Activated T-cell treated with anti-CD3 and anti-CD28 coated beads, Interleukin-2, amount 50 U/mL, for 4 hours (primary cell): ENCODE measurements at places on chromosomes 7 and 10.

- no peak for DNase-seq
These were observed 246.2 kb upstream of the SEMA3C start for GRCh38 chr7:81165070-81165469.

- DNase-seq = no peak
These were observed 201.4 kb downstream of the PTEN start for GRCh38 chr10:88064608-88065382.

DNA sequence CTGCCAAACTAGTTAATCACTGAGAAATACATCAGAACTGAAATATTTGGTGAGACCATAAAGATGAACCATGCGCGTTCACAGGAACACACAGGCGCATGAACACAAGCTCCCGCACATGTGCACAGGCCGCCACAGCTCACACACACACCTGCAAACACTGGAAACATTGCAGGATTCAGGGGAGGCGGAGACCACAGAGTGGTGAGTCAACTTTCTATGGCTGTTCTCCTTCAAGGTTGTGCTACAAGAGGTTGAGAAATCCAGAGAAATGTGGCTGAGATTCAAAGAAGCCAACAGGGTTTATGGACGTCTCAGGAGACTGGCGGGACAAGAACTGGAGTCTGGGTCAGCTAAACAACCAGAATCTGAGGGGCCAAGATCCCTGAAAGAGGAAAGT lies 17.8 kb downstream of the ESYT2 start:
- DNase-seq = peak; percentile 58

DNA sequence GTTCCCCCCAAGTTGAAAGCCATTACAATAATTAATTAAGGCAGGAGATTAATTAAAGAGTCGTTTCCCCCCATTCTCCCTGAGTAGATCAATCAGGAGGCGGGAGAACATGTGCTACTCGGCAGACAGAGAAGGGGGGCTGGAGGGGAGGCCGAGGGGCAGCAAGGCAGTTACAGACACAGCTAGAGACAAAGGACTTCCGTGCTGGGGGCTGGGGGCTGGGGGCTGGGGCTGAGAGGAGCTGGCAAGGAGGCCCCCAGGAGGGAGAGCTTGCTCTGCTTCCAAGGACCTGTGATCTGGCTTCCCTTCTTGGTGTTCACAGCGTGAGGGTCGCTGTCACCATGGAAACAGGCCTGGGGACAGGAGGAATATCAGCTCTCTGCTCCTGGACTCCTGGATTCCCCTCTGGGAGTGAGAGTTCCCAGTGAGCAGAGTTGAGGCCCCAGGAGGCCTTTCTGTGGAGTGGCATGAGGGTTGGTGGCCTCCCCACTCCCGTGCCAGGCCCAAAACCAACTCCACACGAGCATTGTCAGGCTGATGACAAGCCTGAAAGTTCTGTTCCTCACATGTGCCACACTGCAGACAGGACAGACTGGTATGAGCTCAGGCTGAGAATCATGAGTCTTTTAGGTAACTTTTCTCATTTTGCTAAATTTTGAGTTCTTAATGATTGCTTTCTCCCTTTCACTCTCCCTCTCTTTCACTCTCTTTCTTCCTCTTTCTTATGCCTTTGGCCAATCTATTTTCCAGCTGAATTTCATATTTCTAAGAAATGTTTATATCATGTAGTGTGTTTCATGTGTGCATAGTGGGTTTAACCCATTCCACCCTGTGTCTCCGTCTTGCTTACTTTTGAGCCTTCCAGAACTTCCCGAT lies 16.4 kb downstream of the FAM241B start:
- no peak for DNase-seq

DNA sequence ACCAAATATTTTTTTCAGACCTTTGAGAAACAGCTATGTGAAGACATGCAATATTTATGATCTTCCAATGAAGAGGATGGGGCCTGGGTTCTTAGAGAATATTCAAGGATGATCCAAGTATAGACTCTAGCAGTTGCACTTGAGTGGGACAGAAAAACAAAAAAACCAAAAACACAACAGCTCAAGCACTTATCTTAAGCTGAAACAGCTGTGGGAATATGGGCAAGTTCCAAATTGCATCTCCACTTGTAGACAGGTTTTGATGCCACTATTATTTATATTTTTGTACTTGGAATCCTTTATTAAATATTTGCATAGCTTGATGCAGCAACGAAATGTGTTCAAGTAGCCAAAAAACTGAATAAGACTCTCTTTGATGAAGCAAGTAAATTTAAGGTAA lies 2.2 kb upstream of the PDK4 start:
- DNase-seq = no peak

- no peak for DNase-seq
These were observed 366.6 kb upstream of the PFKP start for GRCh38 chr10:2700626-2701305.

DNA sequence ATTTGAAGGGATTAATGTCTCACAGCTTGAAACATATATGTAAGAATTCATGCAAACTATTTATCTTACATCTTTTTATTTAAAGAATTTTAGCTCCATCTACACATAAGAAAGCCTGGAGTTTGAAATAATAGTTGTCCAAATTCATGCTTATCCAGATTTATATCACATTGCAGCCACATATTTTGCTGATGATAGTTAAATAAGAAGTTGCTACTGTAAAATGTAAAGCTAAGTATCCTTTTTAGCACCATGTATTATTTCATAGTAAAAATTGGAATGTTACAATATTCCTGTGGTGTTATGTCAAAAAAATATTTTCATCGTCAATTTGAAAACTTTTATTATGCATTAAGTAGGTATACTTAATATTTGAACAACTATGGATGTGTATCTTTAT lies 27.3 kb upstream of the UMAD1 start:
- no peak for DNase-seq

DNA sequence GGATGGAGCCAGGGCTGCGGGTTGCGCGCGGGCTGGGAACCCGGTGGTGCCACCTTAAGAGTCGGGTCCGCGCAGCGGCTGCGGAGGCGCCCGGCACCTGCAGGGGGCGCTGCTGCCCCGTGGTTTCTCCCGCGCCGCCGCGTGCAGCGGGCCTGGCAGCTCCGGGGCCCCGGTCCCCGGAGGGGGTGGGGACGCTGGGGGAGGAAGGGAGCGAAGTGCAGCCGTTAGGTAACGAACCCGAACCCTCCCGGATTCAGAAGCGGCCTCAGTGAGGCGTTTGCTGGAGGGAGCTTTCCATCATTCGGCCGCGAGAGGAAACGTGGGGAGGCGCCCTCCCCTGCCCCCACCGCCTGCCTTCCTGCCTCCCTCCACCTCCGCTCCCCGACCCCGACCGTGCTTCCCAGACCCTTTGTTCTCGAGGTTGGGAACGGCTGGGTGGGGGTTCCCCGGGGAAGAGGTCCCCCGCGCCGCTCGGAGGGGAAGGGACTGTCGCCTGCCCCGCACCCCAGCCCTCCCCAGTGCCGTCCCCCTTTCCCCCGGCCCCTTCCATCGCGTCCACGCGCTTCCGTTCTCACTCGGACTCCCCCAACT lies 29.6 kb downstream of the SKIDA1 start:
- peak; percentile 88 for DNase-seq

- DNase-seq = no peak
These were observed 5.3 kb upstream of the C1GALT1 start for GRCh38 chr7:7177044-7177517.

GRCh38 chr7:21884496-21884895 lies 61.2 kb downstream of the CDCA7L start:
- DNase-seq = no peak

DNA sequence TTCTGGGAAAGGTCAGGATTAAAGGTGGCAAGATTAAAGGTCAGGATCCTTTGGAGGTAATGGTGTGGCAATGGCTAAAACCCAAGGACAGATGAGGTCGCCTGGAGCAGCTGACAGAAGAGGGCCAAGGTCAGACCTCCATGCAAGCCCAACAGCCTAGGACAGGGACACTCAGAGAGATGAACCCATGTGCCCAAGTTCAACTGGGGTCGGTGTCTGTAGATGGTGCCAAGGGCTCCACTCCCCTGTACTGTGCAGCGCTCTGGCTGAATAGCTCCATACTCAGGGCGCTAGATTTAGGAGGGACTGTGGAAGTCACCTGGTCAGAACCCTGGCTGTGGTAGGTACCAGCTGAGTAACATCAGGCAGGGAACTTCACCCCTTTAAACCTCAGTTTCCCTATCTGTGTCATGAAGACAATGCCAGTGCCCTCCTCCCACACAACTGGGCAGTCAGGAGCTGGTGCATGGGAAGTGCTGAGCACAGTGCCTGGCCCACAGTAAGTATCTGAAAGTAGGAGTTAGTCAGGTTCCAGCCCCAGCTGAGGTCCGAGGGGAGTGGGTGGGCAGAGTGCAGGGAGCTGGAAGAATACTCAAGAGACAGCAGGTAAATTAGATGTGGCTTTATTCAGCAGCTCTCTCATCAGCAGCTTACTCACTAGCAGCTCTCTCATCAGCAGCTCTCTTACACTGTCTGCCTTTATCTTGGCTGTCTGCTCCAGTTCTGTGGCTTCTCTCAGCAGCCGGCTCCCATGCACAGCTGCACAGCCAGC lies 327.1 kb downstream of the GLRX3 start:
- DNase-seq = no peak

- DNase-seq = no peak
These were observed 104.9 kb upstream of the PDE1C start for GRCh38 chr7:32175099-32175498.

GRCh38 chr10:24416248-24416647 lies 207.3 kb downstream of the KIAA1217 start:
- DNase-seq = no peak

- DNase-seq = no peak
These were observed 12.7 kb upstream of the MIOS start for GRCh38 chr7:7554021-7554432.

- no peak for DNase-seq
These were observed 67.7 kb downstream of the TACR2 start for GRCh38 chr10:69348816-69349541.

DNA sequence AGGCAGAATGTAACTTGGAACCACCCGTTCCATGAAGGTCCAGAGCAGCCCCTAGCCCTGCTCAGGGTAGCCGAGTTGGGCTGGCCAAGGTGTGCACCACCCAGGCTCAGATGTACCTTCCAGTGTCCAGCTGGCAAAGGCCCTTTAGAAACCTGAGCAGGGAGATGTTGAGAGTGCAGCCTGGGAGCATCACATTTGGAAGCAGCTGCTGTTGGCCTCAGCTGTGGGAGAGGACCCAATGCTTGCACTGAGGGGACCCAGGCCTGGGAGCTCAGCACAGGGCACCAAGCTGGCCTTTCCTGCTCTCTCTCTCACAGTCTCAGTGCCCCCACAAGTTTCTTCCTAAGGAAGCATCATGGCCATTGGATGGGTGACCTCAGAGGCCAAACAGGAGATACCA lies 33.5 kb downstream of the ANXA8 start:
- no peak for DNase-seq

DNA sequence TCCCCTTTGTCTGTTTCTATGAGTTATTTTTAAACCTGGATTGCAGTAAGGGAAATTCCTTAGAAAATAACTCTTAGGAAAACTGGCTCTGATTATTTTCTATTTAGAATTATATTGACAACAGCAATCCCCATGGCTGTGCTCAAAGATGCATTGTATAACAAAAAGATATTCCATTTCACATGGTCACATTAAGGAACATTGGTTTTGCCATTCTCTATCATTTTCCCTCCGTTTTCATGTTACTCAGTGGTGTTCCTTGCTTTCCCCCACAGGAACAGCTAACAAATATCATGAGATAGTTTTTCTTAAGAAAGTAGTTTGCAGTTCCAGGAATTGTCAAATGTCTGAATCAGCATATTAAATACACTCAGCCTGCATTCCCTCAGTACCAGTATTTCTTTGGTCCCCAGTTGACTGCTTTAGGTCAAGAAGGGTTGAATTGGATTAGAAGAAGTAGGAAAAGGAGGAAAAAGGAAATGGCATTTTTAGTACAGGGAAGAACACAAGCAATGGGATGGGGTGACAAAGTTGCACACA lies 436.7 kb downstream of the TNS3 start:
- DNase-seq = no peak

GRCh38 chr10:61852261-61852660 lies 49.2 kb upstream of the ARID5B start:
- no peak for DNase-seq

- no peak for DNase-seq
These were observed 166.2 kb downstream of the ZNF365 start for GRCh38 chr10:62540389-62540788.

DNA sequence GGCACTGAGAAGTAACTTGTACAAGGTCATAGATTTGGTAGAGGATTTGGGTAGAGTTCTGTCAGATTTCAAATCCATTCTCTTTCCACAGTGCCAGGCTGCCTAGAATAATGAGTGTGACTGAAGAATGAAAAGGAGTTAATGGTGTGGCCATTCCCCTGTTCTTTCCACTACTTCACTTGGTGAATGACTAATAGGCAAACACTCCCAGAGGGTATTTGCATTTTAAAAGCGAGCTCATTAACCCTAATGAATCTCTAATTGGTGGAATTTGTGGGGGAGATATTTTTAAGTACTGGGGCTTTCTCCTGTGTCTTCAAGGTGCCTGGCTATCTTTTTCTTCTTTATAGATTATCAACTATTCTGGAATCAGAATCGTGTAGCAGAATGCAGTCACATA lies 74.8 kb upstream of the RPA3 start:
- DNase-seq = no peak

DNA sequence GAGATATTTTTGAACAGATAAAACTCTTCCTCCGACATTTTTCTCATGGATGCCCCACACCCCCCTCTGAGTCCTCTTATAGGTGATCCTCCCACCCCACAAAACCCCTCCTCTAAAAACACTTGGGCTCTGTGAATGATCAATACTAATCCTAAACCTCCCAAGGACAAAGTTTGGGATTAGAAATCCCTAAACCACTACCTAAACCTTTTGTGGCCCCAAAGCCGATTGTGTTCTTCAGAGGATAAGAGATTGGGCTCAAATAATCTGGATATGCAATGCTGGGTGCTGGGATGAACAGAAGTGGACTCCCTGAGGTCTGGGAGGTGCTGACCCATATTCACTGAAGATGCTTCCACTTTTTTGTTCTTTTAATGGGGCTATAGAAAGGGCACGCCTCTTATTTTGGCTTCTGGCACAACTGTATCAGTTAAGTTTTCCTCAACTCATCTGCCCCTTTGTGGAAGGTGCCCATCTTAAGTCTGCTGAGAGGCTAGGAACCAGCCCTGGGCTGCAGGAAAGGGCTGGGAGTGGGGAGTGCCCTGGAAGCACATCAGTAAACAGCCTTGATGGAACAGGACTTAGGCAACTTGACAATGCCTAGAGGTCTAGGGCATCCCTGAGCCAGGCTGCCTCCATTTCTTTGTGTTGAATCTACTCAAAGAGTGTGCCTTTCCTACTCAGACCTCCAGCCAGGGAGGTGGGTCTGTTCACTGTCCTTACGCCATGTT lies at the start of gene OPN1SW:
Gene OPN1SW (minus strand): TSS at position 51 of the 731 bp plus-strand sequence. CDS start 13 bp downstream, at position 38.
- no peak for DNase-seq

DNA sequence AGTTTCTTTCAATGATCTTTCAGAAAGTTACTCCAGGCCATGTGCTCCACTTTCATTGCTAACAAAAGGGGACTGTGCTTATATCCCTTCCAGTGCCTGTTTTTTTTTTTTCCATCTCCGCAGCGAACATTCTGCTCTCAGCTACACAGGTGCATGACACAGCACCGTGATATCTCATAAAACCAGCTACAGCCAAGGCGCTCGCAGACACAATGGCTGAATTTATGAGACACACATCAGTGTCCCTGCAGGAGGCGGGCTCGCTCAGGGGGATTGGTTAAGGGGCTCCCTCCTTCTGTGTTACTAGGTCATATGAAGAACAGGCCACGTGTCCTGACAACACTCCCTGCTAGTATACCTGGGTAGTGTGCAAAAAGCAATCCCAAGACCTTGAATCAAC lies 245.5 kb downstream of the SKAP2 start:
- no peak for DNase-seq
